Heart left ventricle (tissue), 16 donors: ENCODE measurements at places on chromosomes 2 and 18. TPM values are rescaled to one million over a fixed set of nuclear protein-coding genes. Genes with fewer than 3 reads are reported as not detected.

DNA sequence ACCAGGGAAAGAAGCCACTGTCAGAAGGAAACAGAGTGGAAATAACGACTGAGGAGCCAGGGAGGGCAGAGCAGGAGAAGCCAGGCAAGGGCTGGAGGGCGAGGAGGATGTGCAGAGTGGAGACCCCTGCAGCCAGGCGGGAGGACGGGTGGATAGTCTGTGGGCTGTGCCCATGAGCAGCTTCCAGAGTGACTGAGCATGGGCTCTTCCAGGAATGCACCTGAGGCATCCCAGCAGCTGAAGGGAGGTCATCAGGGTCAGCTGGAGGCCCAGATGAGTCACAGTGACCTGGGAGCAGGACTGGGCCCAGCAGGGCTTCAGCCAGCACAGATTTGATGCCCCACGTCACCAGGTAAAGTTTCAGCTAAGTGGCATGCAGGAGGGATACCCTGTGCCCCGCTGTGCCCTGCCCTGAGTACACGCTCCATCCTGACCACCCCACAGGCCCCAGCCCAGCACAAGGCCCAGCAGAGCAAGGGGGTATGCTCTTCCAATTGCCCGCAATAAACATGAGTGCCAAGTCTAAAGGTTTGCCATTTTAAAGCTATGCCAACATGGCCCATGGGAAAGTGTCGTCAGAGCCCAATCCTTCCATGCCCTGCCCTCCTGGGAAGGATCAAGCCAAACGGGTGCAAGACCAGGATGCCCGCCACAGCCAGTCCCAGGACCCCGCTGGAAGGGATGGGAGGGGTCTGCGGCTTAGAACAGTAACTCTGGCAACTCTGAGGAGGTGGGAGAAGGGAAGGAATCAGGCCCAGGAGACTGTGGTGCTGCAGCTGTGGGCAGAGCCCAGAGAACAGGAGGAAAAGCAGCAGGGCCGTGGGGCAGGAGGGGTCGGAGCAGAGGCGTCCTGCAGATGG, 85.7 kb downstream of the SEPTIN10 start:
- no peak for DNase-seq

DNA sequence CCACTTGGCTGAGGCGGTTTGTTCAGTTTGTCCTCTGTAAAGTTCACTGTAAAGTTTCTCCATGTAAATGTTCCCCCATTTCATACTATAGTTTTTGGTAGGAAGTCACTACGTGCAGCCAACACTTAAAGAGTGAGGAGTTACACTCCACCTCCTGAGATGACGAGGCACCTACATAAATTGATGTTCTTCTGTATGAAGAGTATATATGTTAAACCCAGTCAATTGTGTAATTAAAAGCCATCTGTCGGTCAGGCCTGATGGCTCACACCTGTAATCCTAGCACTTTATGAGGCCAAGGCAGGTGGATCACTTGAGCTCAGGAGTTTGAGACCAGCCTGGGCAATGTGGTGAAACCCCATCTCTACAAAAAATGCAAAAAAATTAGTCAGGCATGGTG, 7.6 kb downstream of the PIGN start:
- no peak for DNase-seq

GRCh38 chr2:147525819-147526489, 318.9 kb upstream of the ACVR2A start:
- DNase-seq, result no peak

- DNase-seq, result no peak
Observed at GRCh38 chr2:57516698-57517340, 529.8 kb upstream of the VRK2 start.

- no peak for DNase-seq
Observed at GRCh38 chr2:36450466-36451196, 95.1 kb downstream of the CRIM1 start.

DNA sequence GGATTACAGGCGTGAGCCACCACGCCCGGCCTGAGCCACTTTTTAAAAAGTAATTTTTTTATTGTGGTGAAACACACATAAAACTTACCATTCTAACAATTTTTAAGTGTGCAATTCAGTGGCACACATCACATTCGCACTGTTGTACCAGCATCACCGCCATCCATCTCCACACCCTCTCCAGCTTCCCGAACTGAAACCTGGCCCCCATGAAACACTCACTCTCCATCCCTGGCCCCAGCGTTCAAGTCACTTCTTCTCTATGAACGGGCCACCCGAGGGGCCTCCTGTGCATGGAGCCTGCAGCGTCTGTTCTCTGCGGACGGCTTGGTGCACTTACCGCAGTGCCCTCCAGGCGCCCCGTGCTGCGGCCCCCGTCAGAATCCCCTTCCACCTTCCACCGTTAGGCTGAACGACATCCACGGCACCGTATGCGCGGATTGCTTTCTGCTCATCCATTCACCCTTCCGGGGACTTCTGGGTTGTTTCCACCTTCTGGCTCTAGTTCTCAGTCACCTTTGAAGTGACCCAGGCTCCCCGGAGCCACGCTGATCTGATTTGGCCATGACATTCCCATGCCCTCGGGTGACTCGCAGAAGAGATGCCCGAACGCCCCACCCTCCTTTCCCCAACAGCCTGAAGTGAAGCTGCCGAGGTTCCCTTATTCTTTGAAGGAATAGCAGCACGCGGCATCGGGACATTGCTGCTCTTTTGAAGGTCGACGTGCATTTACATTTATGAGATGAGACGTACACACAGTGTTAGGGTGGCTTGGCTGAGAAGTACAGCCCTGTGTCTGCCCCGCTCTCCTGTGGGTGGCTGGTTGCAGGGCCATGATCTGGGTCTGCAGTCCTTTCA, 134.4 kb downstream of the MBP start:
- no peak for DNase-seq

DNA sequence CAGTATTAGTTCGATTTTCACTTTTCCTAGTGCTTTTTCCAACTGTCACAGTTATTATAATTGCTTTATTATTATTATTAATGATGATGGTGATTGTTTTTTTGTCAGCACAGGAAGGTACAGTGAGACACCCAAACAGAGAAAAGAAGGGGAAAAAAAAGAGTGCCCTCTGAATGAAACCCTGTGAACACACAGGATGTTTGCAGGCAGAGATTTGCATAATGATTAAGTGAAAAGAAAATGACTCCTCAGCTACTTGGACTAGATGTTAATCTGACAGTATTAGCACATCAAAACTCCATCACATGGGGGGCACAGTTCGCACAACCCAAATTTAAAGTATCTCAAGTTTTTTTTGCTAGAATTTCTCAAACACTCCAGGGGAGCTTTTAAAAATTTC, 32.9 kb downstream of the ADD2 start:
- no peak for DNase-seq

- DNase-seq, result no peak
Observed at GRCh38 chr2:199928226-199928625, 17.1 kb downstream of the C2orf69 start.

DNA sequence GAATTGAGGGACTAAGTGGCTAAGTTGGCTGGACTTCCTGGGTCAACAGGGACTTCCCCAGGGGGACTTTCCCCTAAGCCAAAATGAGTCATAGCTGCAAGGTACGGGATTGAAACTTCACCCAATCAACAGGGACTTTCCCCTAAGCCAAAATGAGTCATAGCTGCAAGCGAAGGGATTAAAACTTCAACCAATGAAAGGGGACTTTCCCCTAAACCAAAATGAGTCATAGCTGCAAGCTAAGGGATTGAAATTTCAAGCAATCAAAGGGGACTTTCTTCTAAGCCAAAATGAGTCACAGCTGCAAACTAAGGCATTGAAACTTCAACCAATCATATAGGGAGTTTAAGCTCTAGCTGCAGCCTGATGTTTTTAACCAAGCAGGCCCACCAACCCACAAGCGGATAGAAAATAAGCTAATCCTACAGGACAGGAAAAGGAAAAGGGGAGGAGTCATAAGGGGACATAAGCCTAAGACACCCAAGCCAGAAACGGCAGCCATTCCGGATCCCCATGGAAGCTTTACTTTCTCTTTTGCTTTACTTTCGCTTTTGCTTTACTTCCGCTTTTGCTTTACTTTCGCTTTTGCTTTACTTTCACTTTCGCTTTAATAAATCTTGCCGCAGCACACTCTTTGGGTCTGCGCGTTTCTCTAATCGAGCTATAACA, 1375.4 kb upstream of the CELF4 start:
- no peak for DNase-seq

- no peak for DNase-seq
Observed at GRCh38 chr2:60771508-60771907, 15.4 kb downstream of the PAPOLG start.

DNA sequence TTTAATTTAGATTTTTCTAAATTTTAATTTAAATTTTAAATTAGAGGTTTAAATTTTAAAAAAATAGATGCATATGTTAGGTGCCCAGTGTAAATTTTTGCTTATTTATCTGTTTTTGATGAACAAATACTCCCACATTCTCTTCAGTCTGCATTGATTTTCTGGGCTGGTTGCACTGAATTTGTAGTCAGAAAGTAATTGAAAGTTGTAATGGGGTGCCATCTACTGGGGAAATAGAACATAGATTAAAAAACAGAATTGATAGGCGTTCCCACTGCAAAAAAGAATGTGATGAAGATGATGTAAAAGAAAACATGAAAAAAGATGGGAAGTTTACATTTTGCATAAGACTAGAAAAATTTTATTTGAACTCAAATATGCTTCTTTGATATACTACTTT, 51.7 kb upstream of the CCDC85A start:
- no peak for DNase-seq

Gene RNF152
- total RNA-seq, result 8.1 TPM

Gene SLC20A1
- 20.8 TPM for total RNA-seq

Gene SDC1
- 0.36 TPM for total RNA-seq

Gene CCDC138
- 0.47 TPM for total RNA-seq

Gene SFT2D3
- total RNA-seq, result 3.7 TPM

Gene SLC9A4
- total RNA-seq, result not detected

Gene AOX1
- total RNA-seq, result 2.9 TPM

Gene TNS1
- total RNA-seq, result 535 TPM

Gene ASXL3
- 6.0 TPM for total RNA-seq

Gene SOWAHC
- total RNA-seq, result 4.2 TPM
